ENCODE measurements at places on chromosomes 6 and 20.

GRCh38 chr6:125793863-125794262 is 3.1 kb downstream of the NCOA7 start:
- DNase-seq = no peak

- DNase-seq = no peak
Measured at GRCh38 chr6:118320652-118321051, 227.4 kb upstream of the PLN start.

GRCh38 chr6:137497721-137498463 is 3.7 kb upstream of the OLIG3 start:
- DNase-seq = no peak

GRCh38 chr6:140062043-140063020 is 687.9 kb upstream of the CITED2 start:
- DNase-seq = peak; percentile 54

GRCh38 chr6:157787080-157787479 is 36.0 kb upstream of the SNX9 start:
- no peak for DNase-seq

DNA sequence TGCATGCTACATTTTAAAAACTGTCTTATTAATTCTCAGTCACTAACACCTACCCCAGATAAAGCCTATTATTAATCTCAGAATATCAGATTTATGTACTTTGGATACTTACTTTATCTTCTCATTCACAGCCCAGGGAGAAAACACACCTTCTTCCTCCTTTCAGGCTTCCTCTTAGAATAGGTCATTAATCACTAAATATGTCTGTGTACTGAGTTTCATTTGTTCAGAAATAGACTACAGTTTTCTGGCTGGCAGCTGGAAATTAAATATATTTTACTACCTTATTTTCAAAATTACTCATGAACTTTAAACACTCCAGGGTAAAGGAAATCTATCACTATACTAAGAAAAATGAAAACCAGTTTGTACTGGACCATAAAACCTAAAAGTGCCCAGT is 147.7 kb upstream of the DST start:
- no peak for DNase-seq

- no peak for DNase-seq
Measured at GRCh38 chr6:126064748-126065401, 78.5 kb downstream of the TRMT11 start.
